ENCODE measurements at places on chromosomes 3 and 15.

DNA sequence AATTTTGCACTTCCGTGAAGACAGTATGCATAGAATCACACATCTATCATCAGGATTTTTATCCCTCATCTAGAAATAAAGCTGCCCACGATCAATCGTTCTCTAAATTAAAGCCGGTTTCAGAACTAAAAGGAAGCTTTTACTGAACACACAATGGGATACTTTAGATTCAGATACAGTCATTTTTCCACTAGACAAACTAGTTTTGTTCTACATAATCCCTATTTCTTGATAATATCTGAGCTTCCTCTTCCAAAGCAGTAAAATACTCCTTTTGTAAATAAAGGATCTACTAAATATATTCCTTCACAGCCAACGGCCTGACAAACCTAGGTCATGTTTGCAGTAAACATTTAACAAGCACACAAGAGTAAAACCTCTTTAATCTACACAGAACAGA, 2.0 kb upstream of the GANC start:
- no peak for DNase-seq

- no peak for DNase-seq
These were observed 102.6 kb upstream of the GAP43 start for GRCh38 chr3:115520651-115521245.

DNA sequence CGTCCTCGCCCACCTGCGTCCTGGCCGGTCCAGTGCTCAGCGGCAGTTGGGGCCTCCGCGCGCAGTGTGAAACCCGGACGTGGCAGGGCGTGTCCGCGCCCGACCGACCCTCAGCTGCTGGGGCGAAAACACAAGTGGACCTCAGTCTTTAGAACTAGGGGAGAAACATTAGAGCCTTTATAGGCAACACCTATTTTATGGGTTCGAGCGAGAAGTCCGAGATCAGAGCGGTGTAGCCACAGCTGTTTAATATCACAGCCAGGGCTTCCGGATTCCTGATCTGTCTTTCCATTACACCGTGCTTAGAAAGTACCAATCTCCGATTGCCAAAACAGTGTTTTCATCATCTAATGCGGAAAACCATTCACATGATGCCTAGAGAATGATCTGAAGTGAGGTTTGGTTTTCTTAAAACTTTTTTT, 506 bp downstream of the RAD51 start:
- DNase-seq: no peak

- DNase-seq: peak; percentile 71
These were observed 8.8 kb upstream of the CPOX start for GRCh38 chr3:98602078-98602678.

DNA sequence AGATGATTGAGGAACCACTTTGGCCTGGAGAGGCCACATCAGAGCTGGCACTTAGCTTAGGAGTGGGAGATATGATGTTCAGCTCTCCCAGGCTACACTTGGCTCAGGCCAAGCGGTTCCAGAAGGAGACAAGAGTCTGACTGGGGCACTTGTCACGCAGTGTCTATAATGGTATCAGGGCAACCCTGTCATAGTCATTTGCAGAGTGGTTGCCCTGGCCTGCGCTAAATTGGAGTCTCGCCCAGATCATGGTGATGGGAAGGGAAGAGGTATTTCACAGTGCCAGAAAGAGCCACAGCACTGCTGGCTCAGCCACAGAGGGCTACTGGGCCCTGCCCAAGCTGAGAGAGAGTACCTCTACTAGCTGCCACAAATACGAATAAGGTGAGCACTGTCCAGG, 186.9 kb upstream of the CRBN start:
- no peak for DNase-seq

GRCh38 chr3:141452045-141452444, 34.8 kb upstream of the RASA2 start:
- DNase-seq: no peak

DNA sequence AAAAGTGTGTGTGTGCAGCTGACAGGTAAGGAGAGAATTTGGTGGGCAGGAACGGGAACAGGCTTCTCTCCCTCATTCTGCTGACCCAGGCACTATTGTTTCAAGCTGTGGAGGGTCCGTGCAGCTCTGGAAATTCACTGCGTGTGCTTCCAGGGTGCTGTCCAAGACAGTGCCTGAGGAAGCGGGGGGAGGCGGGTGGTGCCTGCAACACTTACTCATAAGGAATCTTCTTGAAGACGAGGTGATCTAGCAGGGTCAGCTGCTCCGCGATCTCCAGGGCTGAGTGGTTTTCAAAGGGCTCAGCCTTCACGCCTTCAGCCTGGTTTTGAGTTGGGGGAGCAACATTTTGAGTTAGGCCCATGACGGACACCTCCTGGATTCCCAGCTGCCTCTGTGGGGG, 46.6 kb upstream of the CTSH start:
- no peak for DNase-seq

GRCh38 chr3:148428862-148429605, 268.7 kb upstream of the AGTR1 start:
- DNase-seq: no peak

DNA sequence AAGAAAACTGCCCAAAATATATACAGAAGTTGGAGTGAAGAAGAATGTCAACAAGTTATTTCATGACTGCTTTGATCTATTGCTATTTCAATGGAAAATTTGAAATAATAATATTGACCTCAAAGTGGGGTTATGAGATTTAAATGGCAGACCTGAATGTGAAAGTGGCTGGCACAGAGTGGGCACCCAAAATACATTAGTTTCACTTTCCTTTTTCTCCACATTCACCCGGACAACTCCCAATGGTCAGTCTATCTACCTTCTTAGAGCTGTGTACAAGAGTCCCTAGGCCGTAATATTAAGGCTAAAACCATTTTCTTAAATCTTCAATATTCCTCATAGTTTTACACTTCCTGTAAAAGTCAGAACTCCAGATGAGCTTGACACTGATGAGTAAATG, 61.6 kb upstream of the ETV5 start:
- DNase-seq: no peak

DNA sequence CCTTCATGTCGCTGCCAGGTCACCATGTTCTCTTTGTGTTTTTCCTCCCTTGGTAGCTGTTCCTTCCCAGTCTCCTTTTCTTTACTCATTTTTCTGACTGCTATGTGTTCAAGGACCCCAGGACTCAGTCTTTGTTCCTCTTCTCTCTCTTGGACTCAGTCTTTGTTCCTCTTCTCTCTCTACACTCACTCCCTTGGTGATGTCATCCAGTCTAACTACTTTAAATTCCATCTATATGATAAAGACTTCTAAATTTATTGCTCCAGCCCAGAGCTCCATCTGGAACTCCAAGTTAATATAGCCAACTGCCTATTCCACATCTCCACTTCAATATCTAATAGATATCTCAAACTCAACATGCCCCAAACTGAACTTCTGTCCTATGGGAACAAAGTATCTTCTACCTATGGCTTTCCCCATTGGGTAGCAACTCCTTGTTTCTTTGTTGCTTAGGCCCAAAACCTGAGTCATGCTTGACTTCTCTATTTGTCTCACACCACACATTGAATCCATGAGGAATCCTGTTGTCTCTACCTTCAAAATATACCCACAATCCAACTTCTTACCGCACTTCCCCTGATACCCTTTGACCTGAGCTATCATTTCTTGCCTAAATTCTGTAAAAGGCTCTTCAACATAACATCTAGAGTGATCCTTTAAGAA, 4.9 kb upstream of the DYNC1LI1 start:
- no peak for DNase-seq

- no peak for DNase-seq
These were observed 71.5 kb upstream of the BFSP2 start for GRCh38 chr3:133328373-133328772.
